ENCODE measurements at places on chromosomes 11 and 22.
A peak's percentile ranks its signal among the peaks of the same experiment; 100 is the strongest.

- no peak for DNase-seq
Observed at GRCh38 chr11:34647532-34647931, 26.6 kb downstream of the EHF start.

- no peak for DNase-seq
Observed at GRCh38 chr11:124359566-124359965, 24.7 kb downstream of the OR8B2 start.

DNA sequence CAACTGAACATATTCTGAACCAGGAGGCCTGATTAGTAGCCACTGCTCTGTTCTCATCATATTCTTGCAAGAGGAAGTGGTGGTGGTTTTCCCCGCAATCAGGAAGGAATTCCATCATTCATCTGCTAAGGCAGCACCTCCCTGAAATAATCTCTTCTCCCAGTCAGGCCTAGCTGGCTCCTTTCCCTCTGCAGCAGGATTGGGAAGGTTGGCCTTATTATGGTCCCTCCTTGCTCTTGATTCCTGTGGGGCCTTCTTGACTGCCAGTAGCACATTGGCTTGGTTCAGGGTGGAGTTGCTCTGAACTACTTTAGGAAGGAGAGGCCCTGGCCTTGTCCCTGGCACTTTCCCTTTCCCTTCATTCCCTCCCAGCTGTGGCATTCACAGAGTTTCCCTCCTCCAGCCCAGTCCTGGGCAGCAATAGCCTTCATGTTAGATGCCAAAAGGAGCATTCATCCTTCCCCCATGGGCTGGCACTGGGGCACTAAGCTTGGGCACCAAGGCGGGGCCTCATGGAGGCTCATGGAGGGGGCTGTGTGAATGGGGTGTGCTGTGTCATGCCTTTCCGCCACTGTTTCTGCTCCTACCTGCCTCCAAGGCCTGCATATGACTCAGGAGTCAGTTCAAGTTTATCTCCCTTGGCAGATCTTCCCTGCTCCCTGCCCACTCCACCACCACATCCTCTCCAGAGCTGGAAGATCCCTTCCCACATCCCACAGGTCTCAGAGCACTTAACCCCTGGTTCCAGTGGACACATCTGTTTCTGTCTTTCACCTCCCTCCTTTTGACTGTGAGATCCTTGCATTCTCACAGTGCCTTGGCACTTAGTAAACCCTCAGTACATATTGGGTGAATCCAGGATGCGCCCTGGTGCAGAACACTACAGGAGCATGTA, 27.6 kb upstream of the CD44 start:
- peak; percentile 81 for DNase-seq

GRCh38 chr22:30221121-30221992, 25.2 kb downstream of the LIF start:
- no peak for DNase-seq

DNA sequence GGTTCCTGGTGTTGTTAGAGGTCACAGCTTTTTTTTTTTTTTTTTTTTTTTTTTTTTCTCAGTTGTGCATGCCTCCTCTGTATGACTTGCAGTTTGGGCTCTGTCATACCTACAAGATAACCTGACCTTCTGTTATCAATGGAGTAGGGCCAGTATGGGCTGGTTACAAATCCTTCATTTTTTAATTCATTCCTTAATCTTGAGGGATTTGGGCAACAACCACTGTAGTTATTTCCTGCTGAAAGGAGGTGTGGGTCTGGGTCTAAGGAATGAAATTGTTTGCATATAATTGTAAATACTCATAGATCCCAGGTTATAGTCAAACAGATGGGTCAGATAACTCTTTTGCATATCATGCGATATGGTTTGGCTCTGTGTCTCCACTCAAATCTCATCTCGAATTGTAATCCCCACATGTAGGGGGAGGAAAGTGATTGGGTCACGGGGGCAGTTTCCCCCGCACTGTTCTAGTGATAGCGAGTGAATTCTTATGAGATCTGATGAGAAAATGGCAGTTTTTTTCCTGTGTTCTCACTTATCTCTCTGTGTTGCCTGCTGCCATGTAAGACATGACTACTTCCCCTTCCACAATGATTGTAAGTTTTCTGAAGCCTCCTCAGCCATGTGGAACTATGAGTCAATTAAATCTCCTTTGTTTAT, 14.1 kb upstream of the GLYAT start:
- DNase-seq: no peak

DNA sequence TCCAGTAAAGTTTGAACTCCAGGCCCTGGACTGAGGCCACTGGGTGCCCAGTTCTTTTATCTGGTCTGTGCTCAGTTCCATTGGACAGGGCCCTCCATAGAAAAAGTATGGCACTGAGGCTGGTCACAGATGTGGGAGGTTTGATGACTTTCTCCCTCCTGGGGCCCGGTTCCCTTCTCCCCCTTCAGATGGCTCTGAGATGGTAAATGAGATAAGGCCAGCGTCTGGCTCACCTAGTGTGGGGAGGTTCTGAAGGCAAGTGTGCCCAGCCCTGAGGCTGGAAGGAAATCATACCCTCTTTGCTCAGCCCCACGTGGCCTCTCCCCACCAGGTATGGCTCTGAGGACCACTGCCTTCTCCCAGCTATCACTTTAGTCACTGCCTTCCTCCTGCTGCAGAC, 1.5 kb upstream of the CLDN5 start:
- DNase-seq: no peak

GRCh38 chr11:16169956-16170847, 186.1 kb downstream of the SOX6 start:
- peak; percentile 93 for DNase-seq

- DNase-seq: no peak
Observed at GRCh38 chr11:33636104-33636503, 64.5 kb downstream of the C11orf91 start.

GRCh38 chr11:32153747-32154146, 62.9 kb downstream of the RCN1 start:
- no peak for DNase-seq

DNA sequence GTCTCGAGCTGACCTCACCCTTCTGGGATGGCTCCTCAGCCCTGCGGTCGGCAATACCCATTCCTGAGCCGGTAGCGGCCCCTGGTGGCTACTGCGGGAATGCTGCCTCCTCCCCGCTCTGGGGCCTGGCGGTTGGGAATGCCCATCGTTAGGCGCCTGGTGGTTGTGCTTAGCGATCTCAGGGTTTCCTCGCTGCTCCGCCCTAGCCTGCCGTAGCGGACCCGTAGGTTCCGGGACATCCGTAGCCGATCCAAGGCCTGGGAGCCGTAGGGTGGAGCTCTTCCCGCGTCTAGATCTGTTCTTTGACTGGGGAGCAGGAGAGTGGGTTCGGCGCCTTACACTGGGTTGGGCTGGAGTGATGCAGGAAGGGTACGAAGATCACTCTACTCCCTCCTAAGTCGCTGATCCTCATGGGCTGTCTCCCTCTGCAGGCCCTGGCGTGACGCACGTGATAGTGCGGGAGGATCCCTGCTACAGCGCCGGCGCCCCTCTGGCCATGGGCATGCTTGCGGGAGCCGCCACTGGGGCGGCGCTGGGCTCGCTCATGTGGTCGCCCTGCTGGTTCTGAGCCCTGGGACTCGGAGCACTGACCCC, 14.8 kb downstream of the PLEKHB1 start:
- DNase-seq: peak; percentile 69

DNA sequence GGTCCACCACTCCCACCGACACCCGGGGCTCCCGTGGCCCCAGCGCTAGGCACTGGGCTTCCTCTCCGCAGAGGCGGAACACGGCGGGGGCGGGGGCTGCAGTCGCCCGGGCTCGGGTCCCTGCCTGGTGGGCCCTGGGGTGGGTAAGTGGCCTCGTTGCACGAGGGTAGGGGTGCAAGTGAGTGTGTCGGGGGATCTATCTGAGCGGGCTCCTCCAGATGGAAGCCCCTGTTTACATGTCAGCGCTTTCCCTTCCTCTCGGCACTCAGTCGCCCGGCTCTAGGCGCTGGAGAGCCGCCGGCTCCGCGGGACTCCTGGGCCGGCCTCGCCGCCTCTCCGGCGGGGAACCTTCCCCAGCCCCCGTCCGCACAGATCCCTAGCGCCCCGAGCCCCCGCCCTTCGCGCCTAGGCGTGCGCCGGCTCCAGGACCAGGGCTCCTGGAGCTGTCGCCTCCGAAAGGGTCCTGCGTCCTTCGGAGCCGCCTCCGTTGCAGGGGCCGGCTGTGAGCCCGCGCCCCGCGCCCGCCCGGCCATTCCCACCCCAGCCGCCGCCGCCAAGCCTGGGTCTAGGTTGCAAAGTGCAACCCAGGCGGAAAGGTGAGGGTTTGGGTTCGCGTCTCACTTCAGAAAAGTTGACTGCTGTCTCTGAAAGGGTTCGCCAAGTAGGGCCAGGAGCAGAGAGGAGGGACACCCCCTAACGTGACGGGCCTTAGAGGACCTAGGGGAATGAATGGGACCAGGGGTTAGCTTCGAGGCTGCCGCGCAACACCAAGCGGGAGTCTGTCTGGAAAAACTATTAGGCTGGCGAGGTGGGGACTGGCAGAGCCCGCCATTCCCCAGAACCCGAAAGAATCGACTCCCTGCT, 978 bp downstream of the FLI1 start:
- no peak for DNase-seq

GRCh38 chr11:108620958-108621772, 27.6 kb upstream of the EXPH5 start:
- no peak for DNase-seq

GRCh38 chr11:331358-332060, 10.8 kb upstream of the IFITM3 start:
- DNase-seq: no peak

- DNase-seq: no peak
Observed at GRCh38 chr11:8013833-8014232, 26.7 kb downstream of the EIF3F start.

GRCh38 chr11:65418431-65418680, 4.2 kb upstream of the NEAT1 start:
- DNase-seq: no peak

DNA sequence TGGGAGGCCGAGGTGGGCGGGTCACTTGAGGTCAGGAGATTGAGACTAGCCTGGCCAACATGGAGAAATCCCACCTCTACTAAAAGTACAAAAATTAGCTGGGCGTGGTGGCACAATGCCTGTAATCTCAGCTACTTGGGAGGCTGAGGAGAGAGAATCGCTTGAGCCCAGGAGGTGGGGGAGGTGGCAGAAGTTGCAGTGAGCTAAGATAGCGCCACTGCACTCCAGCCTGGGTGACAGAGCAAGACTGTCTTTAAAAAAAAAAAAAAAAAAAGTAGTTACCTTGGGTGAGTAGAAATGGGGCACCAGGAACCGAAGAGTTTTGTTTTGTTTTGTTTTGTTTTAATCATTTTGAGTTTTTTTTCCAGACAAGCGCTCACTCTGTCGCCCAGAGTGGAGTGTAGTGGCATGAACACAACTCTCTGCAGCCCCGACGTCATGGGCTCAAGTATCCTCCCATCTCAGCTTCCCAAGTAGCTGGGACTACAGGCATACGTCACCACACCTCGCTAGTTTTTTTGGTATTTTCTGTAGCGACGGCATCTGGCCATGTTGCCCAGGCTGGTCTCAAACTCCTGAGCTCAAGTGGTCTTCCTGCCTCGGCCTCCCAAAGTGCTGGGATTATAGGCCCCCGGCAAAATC, 15.8 kb downstream of the THAP12 start:
- DNase-seq: no peak

GRCh38 chr22:40425082-40425481, 54.7 kb downstream of the SGSM3 start:
- no peak for DNase-seq

GRCh38 chr11:1073261-1073724, 1.4 kb upstream of the MUC2 start:
- no peak for DNase-seq

DNA sequence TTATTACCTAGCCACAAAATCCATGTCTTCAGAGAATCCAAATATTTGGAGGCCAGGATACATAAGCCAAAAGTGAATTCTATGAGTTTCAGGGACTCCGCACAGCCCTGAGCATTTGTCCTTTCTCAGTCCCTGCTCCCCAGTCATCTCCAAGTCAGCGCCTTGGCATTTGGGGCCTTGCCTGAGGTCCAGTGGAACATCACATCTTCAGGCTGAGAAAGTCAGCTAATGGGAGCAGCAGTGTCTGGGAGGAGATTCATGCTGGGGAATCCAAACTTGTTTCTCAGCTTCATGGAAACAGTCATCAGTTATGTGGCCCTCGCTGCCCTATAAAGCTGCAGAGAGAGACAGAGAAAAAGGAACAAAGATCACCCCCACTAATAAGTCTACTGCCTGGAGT, 70.9 kb downstream of the BARX2 start:
- DNase-seq: no peak

GRCh38 chr11:122984186-122985011, 2.8 kb upstream of the BSX start:
- DNase-seq: no peak

GRCh38 chr11:118746988-118747585, 43.9 kb downstream of the DDX6 start:
- peak; percentile 16 for DNase-seq

DNA sequence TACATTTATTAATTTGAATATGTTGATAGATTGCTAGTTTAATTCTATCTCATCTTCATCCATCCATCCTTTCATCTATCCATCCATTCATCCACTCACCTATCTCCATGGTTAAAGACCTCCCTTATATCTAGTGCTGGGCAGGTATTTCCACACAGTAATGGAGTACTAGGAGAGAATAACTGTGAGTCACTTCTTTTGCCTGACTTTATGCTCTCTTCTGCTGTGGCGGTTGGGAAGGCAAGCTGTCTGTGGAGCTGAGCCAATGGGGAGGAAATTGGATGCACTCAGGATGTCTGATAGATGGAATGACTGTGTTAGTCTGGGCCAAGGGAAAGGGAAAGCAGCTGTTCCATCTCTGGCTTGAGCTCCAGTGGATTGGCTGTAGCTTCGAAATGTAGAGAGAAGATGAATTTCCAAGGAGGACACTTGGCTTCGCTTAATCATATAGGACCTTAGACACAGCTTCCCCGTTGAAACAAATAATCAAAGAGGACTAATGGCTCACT, 60.3 kb downstream of the NELL1 start:
- no peak for DNase-seq

DNA sequence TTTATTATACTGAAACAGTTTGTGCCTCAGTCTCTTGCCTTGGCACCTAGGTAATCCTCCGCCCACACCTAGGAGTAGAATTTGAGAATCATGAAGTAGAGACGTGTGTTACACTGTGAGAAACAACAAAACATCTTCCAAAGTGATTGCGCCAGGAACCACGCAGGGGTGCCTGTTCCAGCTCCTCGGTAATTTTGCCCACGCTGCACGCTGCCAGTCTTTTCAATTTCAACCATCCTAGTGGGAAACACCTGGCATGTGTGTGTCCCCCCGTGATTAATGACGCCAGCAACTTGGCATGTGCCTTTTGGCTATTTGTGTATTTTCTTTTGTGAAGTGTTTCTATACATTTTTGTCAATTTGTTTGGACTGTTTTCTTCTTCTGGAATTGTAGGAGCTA, 919.1 kb downstream of the BRD1 start:
- DNase-seq: no peak

- DNase-seq: no peak
Observed at GRCh38 chr11:126159719-126160344, 51.6 kb downstream of the RPUSD4 start.

Data from fibroblast of skin of left quadriceps (primary cell).